ENCODE measurements at places on chromosomes 5 and 9. TPM values are rescaled to one million over a fixed set of nuclear protein-coding genes. Genes with fewer than 3 reads are reported as not detected.

- DNase-seq, result no peak
These were observed 23.9 kb upstream of the CTSL start for GRCh38 chr9:87701931-87702421.

DNA sequence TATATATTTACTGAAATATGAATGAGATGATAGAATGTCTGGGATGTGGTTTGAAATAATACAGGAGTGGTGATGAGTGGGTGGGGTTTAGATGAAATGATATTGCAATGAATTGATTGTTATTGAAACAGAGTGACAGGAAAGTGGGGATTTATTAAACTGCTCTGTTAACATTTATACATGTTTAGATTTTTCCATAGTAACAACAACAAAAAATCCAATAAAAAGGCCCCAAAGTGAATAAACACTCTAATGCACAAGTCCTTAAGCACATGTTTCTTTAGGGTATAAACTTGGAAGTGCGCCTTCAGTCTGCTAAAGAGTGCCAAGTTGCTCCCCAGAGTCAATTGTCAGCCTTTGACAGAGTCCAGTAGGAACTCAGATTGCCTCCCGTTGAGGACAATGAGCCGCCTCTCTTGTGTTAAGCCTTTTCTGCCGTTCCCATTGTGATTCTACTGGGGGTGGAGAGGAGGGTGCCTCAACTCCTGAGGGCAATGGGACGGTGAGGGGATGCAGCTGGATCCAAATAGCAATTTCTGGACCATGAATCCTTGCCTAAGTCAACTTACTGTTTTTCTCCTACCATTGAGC, 112.3 kb downstream of the SLC28A3 start:
- no peak for DNase-seq

UBTD2 gene
- 41.4 TPM for total RNA-seq

GRCh38 chr5:135545099-135545498, 9.3 kb upstream of the NEUROG1 start:
- no peak for DNase-seq

GRCh38 chr5:55063899-55064298, 38.5 kb upstream of the GZMA start:
- DNase-seq, result peak; percentile 41

SPRY4 gene
- total RNA-seq, result 12.8 TPM

COL15A1 gene
- 16.8 TPM for total RNA-seq

DNA sequence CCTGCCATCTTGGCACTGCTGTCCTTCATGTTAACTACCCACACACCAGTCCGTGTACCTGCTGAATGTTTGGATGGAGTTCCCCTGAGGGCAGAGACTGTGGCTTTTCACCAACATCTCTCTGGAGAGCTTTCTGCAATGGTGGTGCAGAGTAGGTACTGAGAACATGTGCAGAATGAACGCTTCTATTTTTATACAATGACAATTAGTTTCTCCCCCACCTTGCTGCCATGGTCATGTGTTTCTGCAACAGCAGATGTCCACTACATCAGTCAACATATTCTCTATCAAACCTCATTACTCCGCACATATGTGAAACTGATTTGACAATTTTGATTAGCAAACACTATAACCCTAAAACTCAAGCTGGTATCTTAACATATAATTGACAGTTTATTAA, 14.5 kb downstream of the PTCH1 start:
- DNase-seq, result no peak

DNA sequence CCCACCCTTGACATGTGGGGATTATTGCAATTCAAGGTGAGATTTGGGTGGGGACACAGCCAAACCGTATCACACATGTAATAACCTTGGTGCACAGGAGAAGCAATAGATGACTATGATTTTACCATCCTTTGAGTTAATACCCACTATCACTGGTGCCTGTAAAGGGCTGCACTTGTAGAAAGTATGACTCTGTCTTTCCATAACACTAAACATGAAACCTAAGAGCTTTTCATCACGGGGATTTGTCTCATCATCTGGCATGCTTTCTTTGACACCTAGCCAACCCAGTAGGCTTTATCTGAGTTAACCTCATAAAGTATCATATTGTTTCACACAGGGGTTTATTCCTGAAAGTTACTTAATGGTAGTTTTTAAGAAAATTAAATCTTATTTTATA, 188.9 kb upstream of the TNC start:
- DNase-seq, result peak; percentile 26

SCGB3A1 gene
- total RNA-seq, result not detected

DND1 gene
- 0.22 TPM for total RNA-seq

PDE6A gene
- total RNA-seq, result not detected

NOXA1 gene
- total RNA-seq, result not detected

GRCh38 chr9:108270051-108270450, 585.7 kb downstream of the ACTL7B start:
- no peak for DNase-seq

DNA sequence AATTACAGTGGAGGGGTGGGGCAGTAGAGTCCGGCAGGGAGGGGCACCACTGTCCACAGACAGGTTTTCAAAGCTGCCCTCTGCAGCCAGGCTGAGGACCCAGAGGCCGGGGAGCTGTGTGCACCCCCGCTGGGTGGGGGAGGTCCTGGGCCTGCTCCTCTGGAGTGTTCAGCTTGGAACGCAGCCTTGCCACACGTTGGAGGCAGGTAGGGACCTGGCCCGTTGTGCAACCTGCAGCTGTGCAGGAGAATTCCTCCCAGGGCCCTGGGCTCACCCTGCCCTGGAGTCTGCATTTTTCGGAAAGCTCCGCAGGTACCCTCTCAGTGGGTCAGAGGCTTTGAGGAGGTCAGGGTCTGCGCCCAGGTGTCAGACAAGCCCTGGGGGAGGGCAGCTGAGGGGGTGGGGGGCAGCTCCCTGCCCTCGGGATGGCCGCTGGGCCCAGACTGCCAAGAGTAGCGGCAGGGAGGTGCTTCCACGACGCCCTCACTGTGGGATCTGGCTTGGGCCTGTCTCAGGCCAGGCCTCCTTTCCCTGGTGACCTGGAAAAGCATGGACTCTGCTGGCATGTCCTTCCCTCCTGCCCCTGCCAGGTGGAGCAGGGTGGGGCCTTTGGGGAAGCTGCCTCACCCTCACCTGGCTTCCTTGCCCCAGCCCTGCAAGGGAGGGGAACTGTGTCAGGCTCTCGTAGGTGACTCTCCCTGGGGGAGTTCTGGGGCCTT, 29.5 kb downstream of the RXRA start:
- no peak for DNase-seq

GRCh38 chr9:114681594-114682332, at the start of gene TEX48:
TSS of gene TEX48 (minus strand) at chr9:114682192. CDS start at chr9:114671723, 10,469 bp downstream.
- DNase-seq, result peak; percentile 87

OTP gene
- total RNA-seq, result not detected

OBP2B gene
- total RNA-seq, result not detected

AJM1 gene
- 1.4 TPM for total RNA-seq

CCT5 gene
- total RNA-seq, result 392 TPM

PCA3 gene
- not detected for total RNA-seq

FAM219A gene
- total RNA-seq, result 12.3 TPM

PCDHB16 gene
- total RNA-seq, result 5.1 TPM

MCC gene
- 8.8 TPM for total RNA-seq

GRCh38 chr9:10876333-10876732, 263.5 kb upstream of the PTPRD start:
- DNase-seq, result no peak

OGN gene
- not detected for total RNA-seq

NME5 gene
- total RNA-seq, result not detected

DNA sequence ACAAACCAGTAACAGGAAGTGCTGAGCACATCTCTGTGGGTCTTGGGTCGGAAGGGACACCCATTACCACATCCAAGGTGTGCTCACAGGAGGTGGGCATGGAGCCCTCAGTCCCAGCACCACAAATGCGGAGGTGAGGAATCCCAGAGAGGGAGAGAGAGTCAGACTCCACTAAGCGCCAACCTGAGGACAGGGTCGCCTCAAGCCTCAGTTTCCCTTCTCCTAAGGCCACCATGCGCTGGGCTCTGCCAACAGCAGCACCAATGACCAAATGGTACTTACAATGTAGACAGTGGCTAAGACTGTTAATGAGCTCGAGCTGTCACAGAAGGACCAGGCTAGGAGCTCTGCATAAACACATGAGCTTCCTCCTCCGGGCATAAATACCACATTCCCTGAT, 43.1 kb downstream of the BICD2 start:
- DNase-seq, result no peak

DNA sequence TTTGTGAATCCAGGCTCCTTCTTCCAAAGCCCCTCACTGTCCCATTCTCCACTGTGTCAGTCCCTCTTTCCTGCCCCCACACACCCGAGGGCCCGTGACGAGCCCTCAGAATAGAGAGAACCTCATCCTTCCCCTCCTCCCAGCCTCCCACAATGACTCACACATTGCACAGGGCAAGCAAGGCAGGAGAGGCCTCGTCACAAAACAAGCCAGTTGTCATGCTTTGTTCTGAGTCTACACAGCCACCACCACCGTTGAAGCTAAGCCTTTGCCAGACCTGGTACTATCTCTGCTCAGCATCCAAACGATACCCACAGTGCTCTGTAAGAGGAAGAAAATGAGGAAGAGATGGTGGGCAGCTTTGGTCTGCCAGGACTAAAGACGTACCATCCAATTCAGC, 142.2 kb upstream of the ZNF366 start:
- DNase-seq, result peak; percentile 46

DNA sequence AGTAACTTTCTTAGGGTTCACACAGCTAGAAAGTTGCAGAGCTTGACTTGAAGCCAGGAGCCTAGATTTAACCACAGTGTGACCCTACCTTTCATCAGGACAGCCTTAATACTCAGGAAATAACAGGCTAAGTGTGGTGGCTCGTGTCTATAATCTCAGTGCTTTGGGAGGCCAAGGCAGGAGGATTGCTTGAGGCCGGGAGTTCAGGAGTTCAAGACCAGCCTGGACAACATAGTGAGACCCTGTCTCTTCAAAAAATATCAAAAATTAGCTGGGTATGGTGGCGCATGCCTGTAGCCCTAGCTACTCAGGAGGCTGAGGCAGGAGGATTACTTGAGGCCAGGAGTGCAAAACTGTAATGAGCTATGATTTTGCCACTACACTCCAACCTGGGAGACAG, 681.1 kb downstream of the MAT2B start:
- no peak for DNase-seq

DNA sequence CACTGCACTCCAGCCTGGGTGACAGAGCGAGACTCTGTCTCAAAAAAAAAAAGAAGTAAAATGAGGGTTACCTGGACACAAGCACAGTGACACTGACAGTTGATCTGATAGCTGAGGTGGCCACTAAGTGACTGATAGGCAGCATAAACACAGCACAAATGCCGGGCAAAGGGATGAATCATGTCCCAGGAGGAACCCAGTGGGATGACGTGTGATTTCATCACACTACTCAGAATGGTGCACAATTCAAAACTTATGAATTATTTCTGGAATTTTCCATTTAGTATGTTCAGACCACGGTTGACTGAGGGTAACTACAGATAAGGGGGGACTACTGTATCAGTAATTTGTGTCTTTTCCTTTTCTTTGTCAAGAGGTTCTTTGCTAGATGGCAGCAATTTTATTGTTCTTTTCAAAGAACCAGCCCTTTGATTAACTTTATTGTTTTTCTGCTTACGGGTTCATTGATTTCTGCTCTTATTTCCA, 34.3 kb upstream of the RNF130 start:
- peak; percentile 12 for DNase-seq

DNA sequence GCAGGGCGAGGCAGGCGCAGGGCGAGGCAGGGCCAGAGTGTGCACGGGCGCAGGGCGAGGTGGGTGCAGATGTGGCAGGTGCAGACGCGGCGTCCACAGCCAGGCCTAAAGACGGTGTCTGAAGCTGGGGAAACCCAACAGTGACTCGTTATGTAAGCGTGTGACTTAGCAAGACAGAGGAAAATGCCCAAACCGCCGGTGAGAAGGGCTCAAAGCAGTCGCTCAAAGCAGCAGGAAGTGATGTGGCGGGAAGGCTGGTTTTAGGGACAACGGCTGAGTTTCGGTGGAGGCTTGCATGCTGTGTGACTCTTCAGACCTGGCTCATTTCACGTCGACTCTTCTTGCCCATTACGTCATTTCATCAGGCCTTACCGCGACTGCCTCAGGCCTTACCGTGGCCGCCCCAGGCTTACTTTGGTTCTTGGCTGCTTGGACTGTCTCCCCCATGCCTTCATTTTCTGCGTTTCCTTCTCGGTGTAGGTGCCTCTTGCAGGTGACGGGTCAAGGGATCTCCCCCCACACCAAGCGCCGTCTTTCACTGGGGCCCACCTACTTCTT, 50.5 kb upstream of the EXOC3 start:
- peak; percentile 46 for DNase-seq

BARHL1 gene
- total RNA-seq, result not detected

DNA sequence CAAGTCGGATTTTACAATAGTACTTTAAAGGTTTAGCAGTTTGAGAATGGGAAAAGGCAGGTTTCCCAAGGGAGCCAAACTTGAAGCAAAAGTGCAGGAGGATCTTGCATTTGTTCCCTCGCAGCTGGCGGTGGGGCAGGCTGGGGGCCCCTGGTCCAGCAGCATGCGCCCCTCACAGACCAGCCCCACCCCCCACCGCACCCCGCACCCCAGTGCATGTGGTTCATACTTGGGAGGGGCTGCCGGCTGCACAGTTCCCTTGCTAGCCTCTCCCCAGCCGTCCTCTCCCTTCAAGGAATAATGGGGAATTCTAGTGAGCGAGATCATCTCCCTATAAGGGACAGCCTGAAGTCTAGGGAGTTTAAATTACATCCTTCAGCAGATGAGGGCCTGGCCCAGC, 273.1 kb upstream of the IRX2 start:
- DNase-seq, result no peak

DNA sequence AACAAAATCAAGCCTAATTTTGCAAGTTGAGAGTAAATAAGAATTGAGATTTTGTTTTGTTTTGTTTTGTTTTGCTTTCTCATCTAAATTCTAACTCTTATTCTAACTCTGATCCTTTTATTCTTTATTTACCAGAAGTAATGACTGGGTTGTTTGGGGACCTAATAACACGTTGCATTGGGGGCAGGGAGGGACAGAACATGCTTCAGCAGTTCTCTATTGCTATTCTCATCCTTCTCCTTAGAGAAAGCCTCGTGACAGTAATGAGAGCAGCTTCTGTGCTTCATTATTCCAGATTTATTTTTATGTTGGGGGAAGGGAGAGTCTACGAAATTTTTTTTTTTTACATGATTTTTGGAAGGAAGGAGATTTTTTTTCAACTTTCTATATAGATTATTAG, 21.1 kb downstream of the CPEB4 start:
- no peak for DNase-seq

DNA sequence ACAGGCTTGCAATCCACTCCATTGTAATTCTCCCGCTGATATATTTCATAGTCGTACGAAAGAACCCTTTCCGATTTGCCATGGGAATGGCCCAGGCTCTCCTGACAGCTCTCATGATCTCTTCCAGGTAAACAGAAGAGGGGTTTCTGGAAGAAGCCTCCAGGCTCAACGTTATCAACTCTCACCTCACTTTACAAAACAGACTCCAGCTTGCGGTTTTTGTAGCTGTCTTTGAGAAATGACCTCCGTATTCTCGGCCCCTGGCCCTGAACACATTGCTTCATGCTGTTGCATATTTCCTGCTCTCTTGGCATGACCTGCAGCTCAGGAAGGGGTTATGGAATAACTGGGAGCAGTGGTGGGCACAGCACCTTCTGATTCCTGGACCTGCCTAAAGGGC, 85.7 kb downstream of the SLC1A1 start:
- DNase-seq, result no peak

Measured in GM23248 (cell line).